Dorsolateral prefrontal cortex (tissue), 122 donors: ENCODE measurements at places on chromosomes 1 and 21.

DNA sequence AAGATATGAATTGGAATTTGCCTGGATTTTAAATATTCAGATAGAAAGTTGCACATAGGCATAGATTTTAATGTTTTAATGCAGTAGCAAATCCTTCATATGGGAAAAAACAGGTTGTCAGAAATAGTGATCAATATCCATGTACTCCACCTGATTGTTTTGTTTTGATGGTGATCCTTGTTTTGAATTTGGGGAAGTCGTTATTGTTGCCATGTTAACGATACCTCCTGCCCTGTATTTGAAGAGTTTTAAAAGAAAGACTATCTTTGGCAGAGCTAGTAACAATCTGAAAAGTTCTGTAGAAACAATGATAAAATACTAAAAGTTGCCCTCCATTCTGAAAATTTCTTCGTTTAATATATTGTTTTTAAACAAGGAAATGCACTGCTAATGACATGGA, 1.1 kb downstream of the CEP350 start:
- DNase-seq = no peak

DNA sequence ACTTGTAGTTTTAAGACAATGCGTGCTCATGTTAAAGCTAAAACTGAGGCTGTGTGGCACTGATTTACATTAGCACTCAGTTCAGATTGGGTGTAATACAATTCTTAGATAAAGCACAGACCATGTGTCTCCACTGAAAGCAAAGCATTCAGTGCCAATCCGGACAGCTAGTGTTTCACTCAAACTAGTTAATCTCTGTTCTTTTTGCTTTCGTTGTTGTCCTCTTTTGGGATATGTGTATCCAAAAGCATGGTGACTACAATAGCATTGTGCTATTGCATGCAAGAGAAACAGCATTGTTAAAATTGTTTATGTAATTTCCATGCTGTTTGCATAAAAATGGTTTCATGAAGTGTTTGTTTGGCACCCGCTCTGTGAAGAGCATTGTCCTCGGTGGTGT, 54.6 kb downstream of the F3 start:
- no peak for DNase-seq

DNA sequence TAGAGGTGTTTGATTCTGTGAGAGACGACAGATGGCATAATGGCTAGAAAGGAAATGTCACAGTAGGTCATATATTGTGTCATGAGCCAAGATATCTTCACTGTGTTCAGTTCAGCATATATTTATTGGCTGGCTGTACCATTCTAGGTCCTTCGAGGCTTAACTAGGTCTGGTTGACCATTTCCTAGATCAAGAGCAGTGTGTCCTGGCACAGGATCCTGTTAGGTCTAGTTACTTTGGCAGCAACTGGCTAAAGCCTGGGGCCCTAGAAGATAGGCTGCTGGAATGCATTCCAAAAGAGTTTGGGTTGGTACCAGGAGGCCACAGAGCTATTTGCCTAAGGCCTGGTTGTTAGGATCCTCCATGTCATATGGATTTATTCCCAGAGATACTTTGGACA, 20.9 kb downstream of the ZBTB40 start:
- no peak for DNase-seq

- no peak for DNase-seq
Observed at GRCh38 chr1:205770618-205771017, 4.7 kb downstream of the RAB29 start.

- DNase-seq = no peak
Observed at GRCh38 chr1:65079941-65080340, 68.1 kb upstream of the AK4 start.

DNA sequence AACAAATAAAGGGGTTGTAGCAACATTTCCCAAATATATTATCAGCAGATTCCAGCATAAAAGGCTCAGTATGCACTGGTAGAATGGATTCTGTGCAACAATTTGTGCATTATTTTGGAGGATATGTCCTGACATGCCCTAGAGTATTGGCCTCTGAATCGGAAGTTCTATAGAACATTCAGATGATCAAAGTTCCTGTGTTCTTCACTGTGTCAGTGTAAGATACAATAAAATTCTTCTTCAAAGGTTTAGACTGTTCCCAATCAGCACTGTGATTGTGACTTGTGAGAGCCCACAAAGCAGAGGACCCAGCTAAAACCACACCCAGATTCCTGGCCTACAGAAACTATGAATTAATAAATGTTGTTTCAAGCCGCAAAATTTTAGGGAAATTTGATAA, 33.6 kb upstream of the GBP5 start:
- DNase-seq = no peak

GRCh38 chr1:245041058-245041698, 113.6 kb upstream of the KIF26B start:
- DNase-seq = no peak
